ENCODE measurements at places on chromosomes 6 and 20.

DNA sequence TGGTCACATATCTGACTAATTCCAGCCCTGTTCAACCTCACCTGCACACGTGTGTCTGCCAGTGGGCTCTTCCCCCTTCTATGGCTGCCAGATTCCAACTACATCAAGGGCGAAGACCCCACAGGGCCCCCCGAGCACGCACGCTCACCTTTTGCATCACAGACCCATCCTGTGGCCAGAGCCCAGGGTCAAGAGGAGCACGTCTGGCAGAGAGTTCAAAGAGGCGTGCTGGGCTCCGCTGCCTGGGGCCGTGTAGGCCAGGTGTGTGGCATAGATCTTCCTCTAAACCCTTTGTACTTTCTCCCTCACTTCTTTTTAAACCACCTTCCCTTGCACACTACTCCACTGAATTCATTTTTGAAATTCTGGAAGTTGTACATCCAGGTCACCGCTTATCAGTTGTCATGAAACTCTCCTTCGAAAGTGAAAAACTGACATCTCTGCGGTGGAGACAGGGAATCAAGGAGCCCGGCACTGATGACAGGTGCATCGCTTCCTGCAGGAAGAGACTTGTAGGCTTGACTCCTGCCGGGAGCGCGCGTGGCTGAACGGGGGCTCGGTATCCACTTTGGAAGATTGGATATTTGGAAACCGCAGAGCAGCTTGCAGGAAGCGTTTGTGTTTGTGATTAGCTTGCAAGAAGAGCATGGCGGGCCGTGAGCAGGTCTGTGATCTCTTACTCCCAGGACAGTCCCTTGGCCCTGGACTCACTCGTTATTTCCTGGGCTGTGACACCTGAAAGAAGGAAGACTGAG lies 397.2 kb downstream of the CDH4 start:
- DNase-seq: no peak

GRCh38 chr20:58403272-58403671 lies 14.2 kb downstream of the VAPB start:
- no peak for DNase-seq
- no peaks in the 10 kb centered on the region for H3K36me3 ChIP-seq
- peaks cover 95% of the 10 kb centered on the region for H3K4me1 ChIP-seq
- H3K4me3 ChIP-seq: no peak overlapping the region
- no peaks in the 10 kb centered on the region for H3K27me3 ChIP-seq

DNA sequence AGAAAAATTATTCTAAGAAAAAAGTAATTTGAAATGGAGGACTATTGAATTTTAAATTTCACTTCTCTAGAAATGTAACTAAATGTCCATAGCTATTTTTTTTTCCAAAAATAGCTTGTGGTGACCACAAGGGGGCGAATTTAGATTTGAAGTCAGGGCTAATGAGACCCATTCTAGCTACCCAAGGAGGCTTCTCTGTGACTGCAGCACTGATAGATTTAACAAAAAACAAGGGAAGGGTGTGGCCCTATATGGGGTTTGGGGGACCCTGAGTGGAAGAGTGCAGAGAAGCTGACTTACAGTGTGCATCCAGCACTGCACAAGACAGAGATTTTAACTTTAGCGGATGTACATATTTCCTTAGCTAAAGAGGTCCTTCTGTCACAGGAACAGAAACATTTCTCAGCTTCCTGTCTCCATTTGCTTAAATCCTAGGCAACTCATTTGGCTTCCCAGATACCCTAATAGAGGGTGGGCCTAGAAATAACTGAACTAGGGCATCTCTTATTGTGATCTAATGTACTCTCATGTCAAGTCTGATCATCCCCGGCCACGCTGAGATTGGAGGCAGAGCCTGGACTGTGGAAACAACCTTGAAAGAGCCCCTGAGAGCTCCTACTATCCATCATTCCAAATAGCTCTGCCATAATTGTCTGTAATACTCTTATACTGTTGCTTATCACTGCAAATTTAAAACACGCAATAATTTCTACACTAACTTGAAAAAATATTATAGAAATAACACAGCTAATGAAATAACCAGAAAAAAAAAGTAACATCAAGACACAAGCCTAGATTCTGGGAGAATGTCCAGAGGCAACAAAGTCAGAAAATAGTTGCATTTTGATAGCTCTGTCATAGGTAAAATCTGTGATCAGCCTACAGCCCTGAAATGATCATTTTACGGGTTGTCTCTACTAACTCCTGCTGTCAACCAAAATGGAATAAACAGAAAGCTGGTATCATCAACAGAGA lies 93.6 kb downstream of the SNAP91 start:
- H3K4me3 ChIP-seq: no peak overlapping the region
- H3K27me3 ChIP-seq: no peaks in the 10 kb centered on the region
- no peaks in the 10 kb centered on the region for H3K4me1 ChIP-seq
- H3K27ac ChIP-seq: no peak overlapping the region

- peaks cover 24% of the 10 kb centered on the region for H3K4me1 ChIP-seq
- H3K27me3 ChIP-seq: no peaks in the 10 kb centered on the region
- DNase-seq: no peak
- no peaks in the 10 kb centered on the region for H3K36me3 ChIP-seq
- no peak overlapping the region for H3K4me3 ChIP-seq
Observed at GRCh38 chr6:75290136-75290945, 5.7 kb upstream of the TMEM30A start.

- H3K27ac ChIP-seq: no peak overlapping the region
- H3K4me1 ChIP-seq: no peaks in the 10 kb centered on the region
- H3K4me3 ChIP-seq: no peak overlapping the region
- DNase-seq: no peak
- no peaks in the 10 kb centered on the region for H3K36me3 ChIP-seq
Observed at GRCh38 chr6:165805636-165806035, 142.6 kb upstream of the PDE10A start.

DNA sequence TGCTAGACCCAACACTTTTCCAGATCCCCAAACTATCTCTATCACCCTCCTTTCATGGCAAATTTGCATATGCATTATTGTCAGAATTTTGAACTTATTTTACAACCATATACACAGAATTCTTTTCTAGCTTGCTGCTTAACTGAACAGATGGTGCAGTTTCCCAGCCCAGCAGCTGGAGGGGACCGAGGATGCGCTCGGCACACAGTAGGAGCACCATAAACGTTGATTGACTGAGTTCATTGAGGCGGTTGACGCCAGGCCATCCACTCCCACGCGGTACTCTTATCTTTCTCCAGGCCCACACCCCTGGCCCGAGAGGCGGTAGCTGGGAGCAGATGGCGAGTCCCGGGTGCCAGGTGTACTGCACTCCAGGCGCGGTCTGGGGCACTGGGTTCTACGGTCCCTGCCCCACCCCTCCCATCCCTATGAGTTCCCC lies 6.8 kb upstream of the SOX4 start:
- H3K36me3 ChIP-seq: no peaks in the 10 kb centered on the region
- H3K27me3 ChIP-seq: no peaks in the 10 kb centered on the region
- H3K27ac ChIP-seq: no peak overlapping the region
- no peak overlapping the region for H3K4me3 ChIP-seq

GRCh38 chr6:52595796-52596130 lies 18.9 kb upstream of the TRAM2 start:
- H3K4me3 ChIP-seq: no peak overlapping the region
- no peaks in the 10 kb centered on the region for H3K36me3 ChIP-seq
- H3K27ac ChIP-seq: no peak overlapping the region
- no peaks in the 10 kb centered on the region for H3K4me1 ChIP-seq
- no peak for DNase-seq

DNA sequence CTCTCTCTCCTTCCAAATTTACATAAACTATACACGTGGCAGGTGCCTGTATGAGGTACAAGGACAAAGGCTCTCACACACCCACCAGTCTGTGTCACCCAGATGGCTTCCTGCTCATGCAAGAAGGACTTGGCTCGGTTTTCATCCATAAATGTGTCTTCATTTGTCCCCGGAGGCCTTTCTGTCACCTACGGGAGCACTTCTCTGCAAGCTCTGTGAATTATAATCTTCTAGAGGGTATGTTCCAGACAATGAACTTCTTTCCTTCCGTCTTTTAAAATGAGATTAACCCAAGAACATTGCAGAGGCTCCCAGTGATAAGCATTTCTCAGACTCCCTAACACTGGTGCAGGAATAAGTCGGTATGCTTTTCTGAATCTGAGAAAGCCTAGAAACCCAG lies 123.6 kb downstream of the PTPRT start:
- H3K4me3 ChIP-seq: no peak overlapping the region
- H3K36me3 ChIP-seq: no peaks in the 10 kb centered on the region
- H3K27ac ChIP-seq: no peak overlapping the region
- no peaks in the 10 kb centered on the region for H3K27me3 ChIP-seq
- no peak for DNase-seq

DNA sequence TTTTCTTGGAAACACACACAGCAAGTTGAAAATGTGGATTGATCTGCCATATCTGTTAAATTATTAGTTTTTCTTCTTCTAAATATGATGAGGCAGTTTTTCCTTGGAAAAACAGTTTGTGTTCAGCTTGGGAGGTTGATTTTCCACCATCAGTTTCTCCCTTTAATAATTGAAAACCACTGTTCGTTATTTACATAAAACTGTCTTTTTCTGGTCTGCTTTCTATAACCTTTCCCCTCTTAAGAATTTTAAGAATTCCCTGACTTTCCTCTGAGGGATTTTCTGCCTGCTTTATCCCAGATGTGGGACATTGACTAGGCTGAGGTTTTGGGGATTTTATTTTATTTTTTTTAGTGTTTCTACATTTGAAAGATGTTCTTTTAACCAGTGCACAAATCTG lies 27.2 kb downstream of the DSE start:
- no peak overlapping the region for H3K27ac ChIP-seq
- H3K27me3 ChIP-seq: no peaks in the 10 kb centered on the region
- H3K36me3 ChIP-seq: no peaks in the 10 kb centered on the region
- peaks cover 12% of the 10 kb centered on the region for H3K4me1 ChIP-seq
- DNase-seq: no peak

DNA sequence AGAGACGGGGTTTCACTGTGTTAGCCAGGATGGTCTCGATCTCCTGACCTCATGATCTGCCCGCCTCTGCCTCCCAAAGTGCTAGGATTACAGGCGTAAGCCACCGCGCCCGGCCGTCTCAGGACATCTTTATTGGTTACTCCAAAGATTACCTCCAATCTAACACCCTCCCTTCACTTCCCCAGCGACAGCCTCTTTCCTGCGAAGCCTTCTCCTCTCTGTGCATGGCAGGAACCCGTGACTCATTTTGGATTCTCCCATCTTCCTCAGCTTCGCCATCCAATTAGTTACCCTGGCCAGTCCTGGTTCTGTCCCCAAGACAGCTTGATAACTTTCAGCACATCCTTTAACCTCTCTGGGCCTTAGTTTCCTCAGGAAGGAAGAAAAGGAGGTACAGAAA lies 51.3 kb upstream of the TOX2 start:
- DNase-seq: no peak
- no peaks in the 10 kb centered on the region for H3K4me1 ChIP-seq
- H3K36me3 ChIP-seq: no peaks in the 10 kb centered on the region
- H3K27me3 ChIP-seq: no peaks in the 10 kb centered on the region
- no peak overlapping the region for H3K27ac ChIP-seq
- no peak overlapping the region for H3K4me3 ChIP-seq

GRCh38 chr20:62830821-62831220 lies 14.0 kb downstream of the COL9A3 start:
- H3K27me3 ChIP-seq: no peaks in the 10 kb centered on the region
- peaks cover 11% of the 10 kb centered on the region for H3K4me1 ChIP-seq
- no peak overlapping the region for H3K27ac ChIP-seq
- H3K4me3 ChIP-seq: no peak overlapping the region
- H3K36me3 ChIP-seq: no peaks in the 10 kb centered on the region
- DNase-seq: no peak

GRCh38 chr6:144013486-144013909 lies 5.4 kb upstream of the PLAGL1 start:
- H3K27ac ChIP-seq: no peak overlapping the region
- no peaks in the 10 kb centered on the region for H3K27me3 ChIP-seq
- no peak overlapping the region for H3K4me3 ChIP-seq
- no peaks in the 10 kb centered on the region for H3K36me3 ChIP-seq

GRCh38 chr6:107129370-107129925 lies 14.1 kb upstream of the BEND3 start:
- H3K4me1 ChIP-seq: no peaks in the 10 kb centered on the region
- H3K4me3 ChIP-seq: no peak overlapping the region
- no peak overlapping the region for H3K27ac ChIP-seq
- H3K27me3 ChIP-seq: no peaks in the 10 kb centered on the region
- H3K36me3 ChIP-seq: no peaks in the 10 kb centered on the region

DNA sequence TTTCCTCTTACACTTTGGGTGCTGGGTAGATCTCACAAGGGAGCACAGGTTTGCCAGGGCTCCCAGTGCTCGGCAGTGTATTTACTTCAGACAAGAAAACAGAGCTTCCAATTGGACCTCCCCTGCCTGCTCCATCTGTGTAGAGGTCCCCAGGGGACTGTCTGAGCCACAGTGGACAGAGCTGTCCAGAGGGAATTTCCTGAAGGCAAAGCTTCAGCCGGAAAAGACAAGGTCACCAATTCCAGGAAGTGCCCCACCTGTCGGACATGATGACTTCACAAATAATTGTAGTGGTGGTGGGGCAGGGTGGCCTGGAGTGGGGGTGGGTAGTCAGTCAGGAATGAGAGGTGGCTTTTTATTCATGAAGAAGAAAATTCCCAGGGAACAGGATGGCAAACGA lies 18.6 kb downstream of the ADGRF5 start:
- no peak overlapping the region for H3K27ac ChIP-seq
- H3K4me3 ChIP-seq: no peak overlapping the region
- H3K36me3 ChIP-seq: no peaks in the 10 kb centered on the region
- H3K4me1 ChIP-seq: no peaks in the 10 kb centered on the region
- DNase-seq: no peak
- H3K27me3 ChIP-seq: no peaks in the 10 kb centered on the region

DNA sequence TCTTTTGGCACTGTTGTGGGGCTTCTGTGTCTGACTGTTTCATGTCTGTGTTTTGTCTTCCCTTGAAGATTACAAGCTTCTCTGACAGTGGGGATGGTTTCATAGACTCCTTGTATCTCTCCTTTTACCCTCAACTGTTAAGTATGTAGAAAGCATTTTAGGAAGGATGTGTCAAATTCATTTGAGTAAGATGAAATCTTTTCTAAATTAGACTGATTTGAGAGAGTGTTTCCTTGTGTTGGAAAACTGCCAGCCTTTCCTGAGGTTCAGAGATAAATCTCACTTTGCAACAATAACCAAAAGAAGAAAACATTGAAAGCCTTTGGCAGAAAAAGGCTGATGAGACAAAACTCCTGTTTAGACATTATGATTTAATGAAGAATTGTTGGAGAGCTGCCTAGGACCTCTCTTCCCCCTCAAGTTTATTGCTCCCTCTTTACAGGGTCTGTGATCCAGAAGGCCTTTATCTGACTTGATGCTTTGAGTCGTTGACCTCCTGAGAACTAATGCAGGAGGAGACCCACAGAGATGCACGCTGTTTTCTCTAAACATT lies 68.3 kb downstream of the ANKS1A start:
- no peak for DNase-seq
- no peaks in the 10 kb centered on the region for H3K27me3 ChIP-seq
- H3K27ac ChIP-seq: no peak overlapping the region
- no peak overlapping the region for H3K4me3 ChIP-seq

Data from CD4-positive, alpha-beta memory T cell (primary cell).